Thyroid gland (tissue), 4 donors: ENCODE measurements at places on chromosomes 1 and 21. TPM values are rescaled to one million over a fixed set of nuclear protein-coding genes. Genes with fewer than 3 reads are reported as not detected.

DNA sequence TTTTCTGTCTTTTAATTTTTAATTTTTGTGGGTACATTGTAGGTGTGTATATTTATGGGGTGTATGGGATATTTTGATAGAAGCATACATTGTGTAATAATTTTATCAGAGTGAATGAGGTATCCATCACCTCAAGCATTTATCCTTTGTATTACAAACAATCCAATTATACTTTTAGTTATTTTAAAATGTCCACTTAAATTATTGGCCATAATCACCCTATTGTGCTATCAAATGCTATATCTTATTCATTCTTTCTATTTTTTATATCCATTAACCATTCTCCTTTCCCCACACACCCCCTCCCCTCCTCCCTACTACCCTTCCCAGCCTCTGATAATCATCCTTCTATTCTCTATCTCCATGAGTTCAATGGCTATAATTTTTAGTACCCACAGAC lies 70.2 kb upstream of the TSHB start:
- no peak for DNase-seq

DNA sequence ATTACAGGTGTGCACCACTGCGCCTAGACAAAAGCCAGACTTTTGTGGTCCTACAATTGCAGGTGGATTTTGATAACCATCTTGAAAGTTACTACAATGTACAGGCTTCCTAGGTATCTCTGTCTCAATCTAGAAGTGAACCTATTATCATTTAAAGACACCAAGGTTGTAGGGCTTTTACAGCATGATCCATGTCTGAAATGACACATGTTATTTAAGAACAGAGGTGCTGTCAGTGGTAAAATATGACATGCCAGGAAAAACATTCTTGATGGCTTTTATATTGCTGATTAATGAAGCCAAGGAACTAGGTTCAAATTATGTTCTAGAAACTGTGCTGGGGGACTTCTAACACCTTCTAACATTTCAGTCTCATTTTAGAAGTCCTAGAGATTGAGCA lies 253.1 kb downstream of the SDCCAG8 start:
- DNase-seq = no peak

DNA sequence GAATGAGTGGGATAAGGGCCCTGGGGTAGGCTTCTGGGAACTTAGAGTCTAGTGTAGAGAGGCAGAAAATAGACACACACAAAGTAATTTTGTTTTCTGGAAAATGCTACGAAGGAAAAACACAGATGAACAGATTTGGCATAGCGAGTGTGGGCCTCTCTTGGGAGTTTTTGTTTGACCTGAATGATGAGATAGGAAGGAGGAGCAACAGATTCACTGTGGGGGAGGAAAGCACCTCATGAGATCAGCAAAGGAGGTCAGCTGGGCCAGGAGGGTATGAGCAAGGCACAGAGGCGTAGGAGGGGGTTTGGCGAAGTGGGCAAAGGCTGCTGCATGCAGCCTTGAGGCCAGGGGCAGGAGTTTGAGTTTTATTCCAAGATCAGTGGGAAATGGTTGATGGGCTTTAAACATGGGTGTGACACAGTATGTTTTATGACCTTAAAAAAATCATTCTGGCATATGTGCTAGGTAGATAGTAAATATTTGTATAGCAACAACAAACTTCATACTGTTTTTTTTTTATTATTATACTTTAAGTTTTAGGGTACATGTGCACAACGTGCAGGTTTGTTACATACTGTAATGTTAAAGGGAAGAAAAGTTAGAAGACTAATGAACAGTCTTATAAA lies 57.9 kb downstream of the FGGY start:
- no peak for DNase-seq

DNA sequence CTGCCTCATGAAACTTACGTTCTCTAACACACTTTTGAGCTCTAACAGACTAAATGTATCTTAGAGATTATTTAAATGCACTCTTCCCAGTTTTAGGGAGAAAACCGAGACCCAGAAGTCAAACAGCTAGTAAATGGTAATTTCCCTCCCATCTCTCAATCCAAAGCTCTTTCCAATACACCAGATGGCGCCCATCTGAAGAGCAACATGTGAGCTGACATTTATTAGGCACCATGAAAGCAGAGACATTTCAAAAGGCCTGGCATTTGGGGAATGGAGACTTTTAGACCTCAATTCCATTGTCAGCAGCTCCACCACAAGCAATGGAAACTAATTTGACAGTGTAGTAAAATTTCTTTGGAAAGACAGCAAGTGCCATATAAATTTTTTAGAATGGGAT lies 191.4 kb downstream of the DAB1 start:
- no peak for DNase-seq

The TRAF5 gene
- total RNA-seq = 3.1 TPM

DNA sequence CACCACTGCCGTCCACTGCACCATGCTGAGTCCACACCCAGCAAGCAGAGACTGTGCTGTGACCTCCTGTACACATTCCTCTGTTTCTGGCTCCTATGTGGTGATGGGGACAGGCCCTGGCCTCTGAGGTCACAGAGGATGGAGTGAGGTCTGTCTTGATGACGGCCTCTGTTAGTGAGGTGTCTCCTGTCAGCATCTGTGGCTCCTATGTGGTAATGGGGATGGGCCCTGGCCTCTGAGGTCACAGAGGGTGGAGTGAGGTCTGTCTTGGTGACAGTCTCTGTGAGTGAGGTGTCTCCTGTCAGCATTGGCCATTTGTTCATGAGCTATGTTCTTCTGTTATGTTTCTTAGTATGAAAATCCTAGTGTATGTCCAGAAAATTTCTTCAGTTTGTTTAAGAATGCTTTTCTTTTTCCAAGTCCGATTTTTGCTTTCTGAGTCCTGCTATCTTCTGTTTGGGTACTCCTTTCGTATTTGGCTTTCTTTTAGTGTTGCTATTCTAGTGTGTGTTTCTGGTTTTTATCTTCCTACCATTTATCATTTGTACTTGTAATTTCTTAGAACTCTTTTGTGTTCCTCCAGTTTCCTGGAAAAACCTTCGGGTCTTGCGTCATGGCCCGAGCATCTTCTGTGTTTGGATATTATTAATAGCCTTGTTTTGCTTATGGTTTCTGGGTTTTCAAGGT lies 13.4 kb downstream of the SNAP47 start:
- no peak for DNase-seq

DNA sequence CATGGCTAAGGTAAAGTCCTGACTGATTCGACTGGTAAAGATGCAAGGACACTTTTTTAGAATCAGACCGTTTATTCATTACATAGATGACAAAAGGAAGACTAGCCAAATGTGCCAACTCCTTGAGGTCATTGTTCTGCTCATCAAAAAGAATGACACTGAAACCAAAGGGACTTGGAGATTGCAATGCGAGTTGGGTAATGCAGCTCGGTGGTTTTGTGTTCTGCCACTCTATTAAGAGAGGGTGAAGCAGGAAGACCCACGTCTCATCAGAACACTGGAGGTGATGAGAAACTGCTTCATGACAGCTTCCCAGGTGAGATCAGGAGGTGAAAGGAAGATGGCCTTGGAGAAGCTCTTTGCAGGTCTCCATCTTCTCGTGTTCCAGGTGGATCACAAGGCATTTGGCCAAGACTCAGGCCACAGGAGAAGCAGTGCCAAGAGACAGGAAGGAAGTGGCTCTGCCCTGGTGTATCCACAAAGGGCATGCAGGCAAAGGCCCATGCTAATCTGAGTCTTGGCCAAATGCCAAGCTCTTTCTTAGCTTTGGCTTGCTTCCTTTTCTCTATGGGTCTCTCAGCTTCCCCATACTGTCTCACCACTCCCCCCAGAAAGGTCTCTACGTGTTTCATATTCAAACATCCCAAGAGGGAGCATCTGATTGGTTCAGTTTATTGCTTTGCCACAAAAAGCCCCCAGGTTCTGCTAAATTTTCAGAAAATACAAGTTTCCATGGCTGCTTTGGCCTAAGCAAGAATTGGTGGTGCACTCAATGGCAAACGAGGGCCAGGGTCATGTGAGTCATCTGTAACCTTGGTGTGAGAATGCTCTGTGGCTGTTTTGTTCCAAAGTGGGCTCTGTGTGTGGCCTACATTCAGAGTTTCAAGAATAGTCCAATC lies 5.7 kb upstream of the CCT8 start:
- no peak for DNase-seq

DNA sequence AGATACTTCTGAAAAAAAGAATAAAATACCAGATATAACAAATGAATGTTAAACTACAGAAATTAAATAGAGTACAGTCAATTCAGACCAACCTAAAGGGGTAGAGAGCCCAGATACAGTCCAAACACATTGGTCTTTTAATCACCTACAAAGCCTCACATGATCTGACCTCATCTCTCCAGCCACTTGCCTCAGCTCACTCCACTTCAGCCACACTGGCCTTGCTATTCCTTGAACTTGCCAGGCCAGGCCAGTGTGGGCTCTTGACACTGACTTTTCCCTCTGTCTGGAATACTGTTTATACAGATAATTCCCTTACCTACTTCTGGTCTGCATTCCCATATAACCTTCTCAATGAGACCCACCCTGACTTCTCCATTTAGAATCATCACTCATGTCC lies 17.0 kb upstream of the PPIE start:
- DNase-seq = no peak

GRCh38 chr1:21292503-21292983 lies 2.3 kb upstream of the ECE1 start:
- DNase-seq = no peak

GRCh38 chr21:34892209-34892608 lies 156.9 kb downstream of the RUNX1 start:
- no peak for DNase-seq

The CDC42 gene
- total RNA-seq = 244 TPM

The RAP1GAP gene
- 256 TPM for total RNA-seq

GRCh38 chr1:106952776-106953175 lies 103.7 kb upstream of the PRMT6 start:
- no peak for DNase-seq

GRCh38 chr1:24319312-24319863 lies at the start of gene GRHL3:
Gene GRHL3, plus strand, starts transcription at chr1:24319357. Its CDS starts 195 bp downstream, at chr1:24319552.
- peak; percentile 29 for DNase-seq

- no peak for DNase-seq
Observed at GRCh38 chr1:153293851-153294250, 18.9 kb downstream of the PGLYRP3 start.

The HSPA6 gene
- 4.1 TPM for total RNA-seq

The CD34 gene
- 25.4 TPM for total RNA-seq

DNA sequence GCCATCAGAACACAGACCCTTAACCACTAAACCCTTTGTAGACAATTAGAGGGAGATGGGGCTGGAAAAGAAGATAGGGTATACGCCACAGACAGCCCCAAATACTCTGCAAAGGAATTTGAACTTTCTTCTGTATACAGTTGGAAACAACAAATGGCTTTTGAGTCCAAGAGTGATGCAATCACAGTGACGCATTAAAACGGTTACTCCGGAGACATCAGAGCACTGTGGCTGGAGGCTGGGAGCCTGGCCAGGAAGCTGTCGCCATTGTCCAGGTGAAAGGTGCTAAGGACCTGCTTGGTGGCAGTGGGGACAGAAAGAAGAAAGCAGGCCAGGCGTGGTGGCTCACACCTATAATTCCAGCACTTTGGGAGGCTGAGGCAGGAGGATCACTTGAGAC lies 4.2 kb downstream of the FLAD1 start:
- no peak for DNase-seq

- no peak for DNase-seq
Observed at GRCh38 chr1:25522031-25522655, 21.3 kb upstream of the LDLRAP1 start.

The IRF6 gene
- 30.5 TPM for total RNA-seq

The SERTAD4 gene
- 4.0 TPM for total RNA-seq

The PKLR gene
- not detected for total RNA-seq

- no peak for DNase-seq
Observed at GRCh38 chr1:20174937-20175666, 10.8 kb upstream of the UBXN10 start.

- DNase-seq = peak; percentile 73
Observed at GRCh38 chr21:36149788-36150711, 6.6 kb upstream of the DOP1B start.

The TMEM201 gene
- total RNA-seq = 11.3 TPM

GRCh38 chr1:86687595-86687994 lies 16.8 kb upstream of the SH3GLB1 start:
- no peak for DNase-seq

DNA sequence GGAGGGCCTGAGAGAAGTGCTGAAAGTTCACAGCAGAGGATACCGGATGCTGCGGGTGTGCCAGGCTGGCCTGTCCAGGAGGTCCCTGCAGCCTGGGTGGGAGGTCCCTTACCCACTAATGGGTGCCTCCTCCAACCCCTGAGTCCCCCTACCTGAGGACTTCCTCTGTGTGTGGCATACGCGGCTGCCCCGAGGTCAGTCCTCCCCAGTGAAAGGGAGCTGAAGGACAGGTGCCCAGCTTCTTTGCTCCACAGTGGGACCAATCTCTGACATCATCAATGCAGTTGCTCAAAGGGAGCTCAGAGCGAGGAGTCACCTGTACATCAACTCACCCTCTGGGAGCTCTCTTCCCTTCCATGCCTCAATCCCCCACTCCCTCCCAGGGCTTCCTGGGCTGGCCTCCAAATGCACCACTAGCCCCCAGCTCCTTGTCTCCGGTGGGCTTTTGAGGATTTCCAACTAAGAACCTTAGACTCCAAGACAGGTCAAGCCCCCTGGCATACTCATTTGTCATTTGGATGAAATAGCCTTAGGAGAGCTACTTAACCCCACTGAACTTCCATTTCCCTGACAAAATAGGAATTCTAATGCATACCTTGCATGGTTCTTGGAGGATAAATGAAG lies 53.9 kb downstream of the PDE9A start:
- no peak for DNase-seq

DNA sequence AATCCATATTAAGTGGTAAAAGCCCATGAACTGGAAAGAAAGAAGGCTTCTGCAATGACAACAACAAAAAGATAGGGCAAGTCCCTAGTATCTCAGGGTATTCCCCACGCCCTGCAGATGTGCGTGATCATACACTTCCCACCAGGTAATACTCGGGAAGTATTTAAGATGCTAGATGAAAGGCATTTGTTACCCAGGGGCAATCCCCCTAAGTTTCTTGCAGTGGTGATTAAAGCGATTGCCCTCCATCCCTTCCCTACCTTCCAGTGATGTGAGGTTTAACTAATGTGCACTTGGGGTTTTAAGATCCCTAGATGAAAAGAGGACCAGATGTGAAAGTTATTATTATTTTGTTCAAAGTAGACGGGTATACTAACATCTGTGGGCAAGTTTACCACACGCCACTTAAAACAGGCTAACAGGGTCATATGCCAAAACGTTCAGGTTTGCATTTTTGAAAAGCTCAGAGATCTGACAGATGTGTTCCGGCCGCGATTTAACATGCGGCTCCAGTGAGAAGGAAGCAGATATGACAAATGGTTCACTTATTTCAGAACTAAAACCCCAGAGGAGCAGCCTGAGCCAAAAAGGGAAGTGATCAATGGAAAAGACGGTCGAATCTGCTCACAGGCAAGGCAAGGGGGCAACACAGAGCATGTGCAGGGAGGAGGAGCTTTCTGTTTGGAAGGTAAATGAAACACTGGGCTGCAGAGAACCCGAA lies 17.4 kb downstream of the TIAM1 start:
- no peak for DNase-seq

The GJA9 gene
- not detected for total RNA-seq

DNA sequence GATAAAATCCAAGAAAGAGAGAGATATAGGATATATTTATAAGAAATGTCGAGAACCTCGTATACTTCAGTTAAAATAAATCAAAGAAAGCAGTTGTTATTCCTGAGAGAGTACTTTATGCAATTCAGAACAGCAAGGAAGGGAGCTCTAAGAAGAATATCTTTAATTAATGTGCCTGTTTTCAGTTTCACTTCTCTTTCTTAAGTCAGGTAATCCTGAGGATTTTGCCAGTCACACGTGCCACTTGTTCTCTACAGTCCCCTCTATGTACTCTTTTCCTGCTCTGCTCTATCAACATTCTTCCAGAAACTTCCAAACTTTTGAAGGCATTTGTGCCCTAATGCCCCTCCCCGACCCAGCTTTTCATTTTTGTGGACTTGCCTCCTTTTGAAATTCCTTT lies 211.9 kb downstream of the AKT3 start:
- no peak for DNase-seq
